Mesendoderm (in vitro differentiated cells): ENCODE measurements at places on chromosomes 4 and X.
A peak's percentile ranks its signal among the peaks of the same experiment; 100 is the strongest.

GRCh38 chr4:138110815-138111214 lies 131.3 kb downstream of the SLC7A11 start:
- peak; percentile 10 for DNase-seq

GRCh38 chr4:26239801-26240200 lies 81.0 kb upstream of the RBPJ start:
- no peak for DNase-seq

DNA sequence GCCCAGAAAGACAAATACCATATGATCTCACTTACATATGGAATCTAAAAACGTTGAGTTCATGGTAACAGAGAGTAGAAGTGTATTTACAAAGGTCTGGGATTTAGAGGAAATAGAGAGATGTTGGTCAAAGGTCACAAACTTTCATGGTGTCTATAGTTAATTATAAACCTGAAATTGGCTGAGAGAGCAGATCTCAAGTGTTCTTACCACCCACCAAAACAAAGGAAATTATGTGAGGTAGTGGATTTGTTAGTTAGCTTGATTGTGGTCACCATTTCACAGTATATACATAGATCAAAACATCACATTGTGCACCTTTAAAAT lies 186.8 kb downstream of the NWD2 start:
- DNase-seq: no peak

DNA sequence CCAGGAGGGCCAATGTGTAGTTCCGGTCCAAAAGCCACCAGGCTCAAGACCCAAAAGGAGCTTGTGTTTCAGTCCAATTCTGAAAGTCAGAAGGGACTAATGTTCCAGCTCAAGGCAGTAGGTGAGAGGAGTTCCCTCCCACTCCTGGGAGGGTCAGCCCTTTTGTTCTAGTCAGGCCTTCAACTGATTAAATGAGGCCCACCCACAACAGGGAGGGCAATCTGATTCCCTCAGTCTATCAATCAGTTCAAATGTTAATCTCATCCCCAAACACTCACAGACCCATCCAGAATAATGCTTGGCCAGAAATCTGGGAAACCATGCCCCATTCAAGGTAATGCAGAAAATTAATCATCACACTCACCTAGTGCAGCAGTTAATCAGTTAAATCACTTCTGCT lies 35.8 kb upstream of the RASGEF1B start:
- DNase-seq: no peak

- no peak for DNase-seq
Observed at GRCh38 chr4:51830156-51830720, 12.7 kb upstream of the DCUN1D4 start.

DNA sequence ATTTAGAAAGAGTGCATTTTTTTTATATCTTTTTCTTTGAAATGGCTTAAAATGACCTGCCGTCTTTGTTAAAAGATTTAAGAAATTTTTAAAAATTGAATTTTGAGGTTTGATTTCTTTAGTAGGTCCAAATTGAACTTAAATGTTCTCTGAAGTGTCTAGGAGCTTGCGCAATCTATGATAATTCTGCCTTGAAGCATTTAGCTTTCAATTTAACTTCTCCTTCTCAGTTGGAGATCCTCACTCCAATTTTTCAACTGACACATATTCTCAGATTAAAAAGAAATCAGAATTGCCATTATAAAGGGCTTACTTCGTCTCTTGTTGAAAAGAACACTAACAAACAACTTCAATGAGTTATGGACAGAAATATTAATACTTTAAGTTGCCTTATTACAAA lies 273.5 kb downstream of the TMA16 start:
- no peak for DNase-seq
